ENCODE measurements at places on chromosomes 6 and 20. TPM values are rescaled to one million over a fixed set of nuclear protein-coding genes. Genes with fewer than 3 reads are reported as not detected.

NRSN2 gene
- 14.5 TPM for total RNA-seq

ABHD16B gene
- total RNA-seq: not detected

KHDC1L gene
- total RNA-seq: not detected

C20orf96 gene
- total RNA-seq: 2.4 TPM

WFDC5 gene
- not detected for total RNA-seq
